ENCODE measurements at places on chromosomes 7 and 10.

DNA sequence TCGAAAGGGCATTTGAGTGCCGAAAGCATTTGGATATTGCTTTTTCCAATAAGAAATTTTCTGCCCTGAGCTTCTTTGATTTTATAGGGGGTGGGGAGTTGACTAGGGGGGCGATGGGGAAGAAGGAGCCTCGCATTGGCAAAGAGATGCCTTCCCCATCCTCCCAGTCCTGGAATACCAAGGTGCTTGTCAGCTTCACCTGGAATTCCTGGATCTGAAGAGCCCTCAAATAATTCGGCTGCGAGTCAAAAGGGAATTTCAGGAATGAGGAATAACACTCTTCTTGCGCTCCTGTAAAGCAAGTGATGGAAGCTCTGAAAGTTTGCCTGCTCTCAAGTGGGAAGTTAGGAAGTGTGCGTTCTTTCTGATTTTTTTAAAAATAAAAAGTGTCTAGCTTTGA lies 7.3 kb downstream of the NXPH1 start:
- DNase-seq = no peak

DNA sequence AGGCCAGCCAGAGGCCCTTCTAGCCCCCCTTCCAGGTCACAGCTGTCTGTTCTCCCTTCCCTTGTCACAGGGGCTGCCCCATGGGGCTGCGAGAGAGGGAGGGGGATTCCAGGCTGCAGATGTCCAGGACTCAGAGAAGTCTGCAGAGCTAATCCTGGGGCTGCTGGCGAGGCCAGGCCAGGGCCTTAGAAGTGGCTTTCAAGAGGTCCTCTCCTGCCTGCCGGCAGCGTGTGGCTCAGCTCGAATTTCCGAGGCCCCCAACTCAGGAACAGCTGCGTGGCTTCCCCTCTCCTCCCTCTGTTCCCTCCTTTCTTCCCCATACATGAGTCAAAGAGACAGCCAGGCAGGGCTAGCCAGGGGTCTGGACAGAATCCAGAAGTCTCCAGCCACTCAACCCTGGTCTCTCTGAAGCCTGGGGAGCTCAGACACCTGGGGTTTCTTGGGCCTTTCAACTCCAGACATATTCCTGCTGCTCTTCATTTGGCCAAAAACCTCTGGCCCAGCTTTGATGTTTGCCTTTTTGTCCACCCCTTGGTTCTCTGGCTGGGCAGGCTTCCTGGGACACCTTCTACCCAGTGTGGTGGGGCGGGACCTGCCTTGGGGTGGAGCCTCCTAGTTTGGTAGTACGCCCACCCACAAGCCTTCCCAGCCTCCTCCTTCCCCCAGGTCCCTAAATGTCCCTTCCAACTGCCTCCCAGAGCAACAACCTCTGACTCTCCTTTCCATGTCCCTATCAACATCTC lies 21.8 kb upstream of the EIF5AL1 start:
- no peak for DNase-seq

DNA sequence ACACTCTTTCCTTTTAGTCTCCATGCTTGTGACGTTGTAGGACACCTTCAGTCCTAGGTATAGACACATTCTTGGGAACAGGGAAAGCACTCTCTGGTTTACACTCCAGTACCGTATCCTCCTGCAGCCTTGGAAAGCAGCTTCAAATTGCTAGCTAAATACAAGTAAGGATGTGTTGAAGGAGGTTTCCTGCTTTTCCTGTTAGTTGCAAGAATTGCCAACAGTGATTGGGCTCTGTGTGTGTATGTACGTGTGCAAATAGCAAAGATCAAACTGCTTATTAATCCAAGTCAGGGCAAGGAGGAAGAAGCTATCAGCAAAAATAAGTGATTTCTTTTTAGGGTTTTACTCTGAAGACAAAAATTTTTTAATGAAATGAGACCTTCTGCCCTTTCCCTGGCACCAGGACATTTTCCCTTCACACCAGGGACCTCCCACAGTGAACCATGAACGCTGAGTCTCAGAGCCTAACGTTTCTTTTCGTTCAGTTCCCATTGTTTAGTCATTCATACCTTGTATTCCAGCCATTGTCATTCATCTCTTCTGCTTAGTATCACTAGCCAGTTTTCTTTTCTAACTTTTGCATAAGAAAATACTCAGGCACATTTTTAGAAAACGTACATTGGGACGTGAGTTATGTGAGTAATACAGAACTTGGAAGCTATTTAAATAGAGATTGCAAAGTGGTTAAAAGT lies 36.9 kb upstream of the AUTS2 start:
- no peak for DNase-seq

- DNase-seq = no peak
These were observed 17.0 kb upstream of the INSIG1 start for GRCh38 chr7:155280446-155281397.

DNA sequence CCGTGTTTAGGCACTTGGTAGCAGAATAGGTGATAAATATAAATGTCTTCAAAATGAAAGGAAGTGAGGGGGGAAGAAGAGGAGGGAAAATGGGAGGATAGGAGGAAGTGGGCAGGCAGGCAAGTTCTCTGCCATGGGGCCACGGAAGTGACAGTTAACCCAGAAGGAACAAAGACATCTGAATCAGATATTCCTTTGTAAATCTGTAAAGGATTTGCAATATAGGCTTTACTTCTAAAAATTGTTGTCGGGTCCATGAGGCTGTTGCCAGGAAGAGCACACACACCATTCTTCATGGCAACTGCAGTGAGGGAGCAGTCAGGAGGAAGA lies 23.7 kb upstream of the RASSF4 start:
- no peak for DNase-seq

GRCh38 chr7:90337106-90337505 lies 9.4 kb upstream of the GTPBP10 start:
- no peak for DNase-seq

GRCh38 chr7:106064316-106064715 lies 47.8 kb downstream of the SYPL1 start:
- no peak for DNase-seq

DNA sequence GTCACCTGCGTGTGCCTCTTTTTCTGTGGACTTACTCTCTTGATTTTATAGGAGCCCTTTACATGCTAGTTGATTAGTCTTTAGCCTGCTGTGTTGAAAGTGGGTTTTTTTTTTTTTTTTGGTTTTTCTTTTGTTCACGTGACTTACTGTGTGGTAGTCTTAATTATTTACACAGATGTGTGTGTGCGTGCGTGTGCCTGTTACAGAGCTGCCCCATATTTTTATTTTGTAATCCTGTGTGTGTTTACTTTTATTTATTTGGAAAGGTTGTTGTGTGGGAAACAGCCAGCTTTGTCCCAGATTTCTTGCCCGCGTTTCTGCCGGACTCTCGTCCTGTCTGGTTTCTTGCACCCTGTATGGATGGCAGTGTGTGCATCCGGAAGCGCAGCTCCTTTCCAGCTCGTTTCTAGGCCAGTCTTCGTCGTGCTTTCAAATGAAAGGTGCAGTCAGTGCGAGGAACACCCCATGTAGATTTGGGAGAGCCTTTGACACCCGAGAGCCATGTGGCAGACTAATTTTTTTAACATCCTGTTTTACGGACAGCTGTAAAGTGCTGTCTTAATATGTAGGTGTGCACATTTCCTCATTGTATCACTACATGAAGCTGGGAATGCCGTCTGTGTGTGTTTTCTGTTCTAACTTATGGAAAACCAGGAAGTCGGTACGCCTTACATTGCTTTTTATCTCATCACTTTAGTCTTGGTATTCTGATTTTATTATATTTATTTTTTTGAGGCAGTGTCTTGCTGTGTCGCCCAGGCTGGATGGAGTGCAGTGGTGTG lies 55.6 kb downstream of the DNAJB6 start:
- no peak for DNase-seq

DNA sequence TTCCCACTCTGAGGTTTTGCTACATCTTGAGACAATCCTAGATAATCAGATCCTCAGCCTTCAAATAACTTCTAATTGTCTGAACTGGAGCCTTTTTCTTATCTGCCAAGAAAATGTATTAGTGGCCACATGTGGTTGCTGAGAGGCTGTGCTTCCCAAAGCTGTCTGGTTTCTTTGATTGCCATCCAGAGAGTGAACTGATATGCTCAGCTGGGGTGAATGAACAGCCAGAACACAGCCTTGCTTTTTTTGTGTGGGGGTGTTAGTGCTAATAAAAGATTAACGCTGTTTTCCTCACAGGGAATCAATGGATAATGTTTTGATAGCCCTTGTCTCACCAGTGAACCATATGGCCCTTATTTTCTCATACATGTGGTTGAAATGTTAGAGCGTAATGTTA lies 66.9 kb downstream of the BBS9 start:
- DNase-seq = no peak

DNA sequence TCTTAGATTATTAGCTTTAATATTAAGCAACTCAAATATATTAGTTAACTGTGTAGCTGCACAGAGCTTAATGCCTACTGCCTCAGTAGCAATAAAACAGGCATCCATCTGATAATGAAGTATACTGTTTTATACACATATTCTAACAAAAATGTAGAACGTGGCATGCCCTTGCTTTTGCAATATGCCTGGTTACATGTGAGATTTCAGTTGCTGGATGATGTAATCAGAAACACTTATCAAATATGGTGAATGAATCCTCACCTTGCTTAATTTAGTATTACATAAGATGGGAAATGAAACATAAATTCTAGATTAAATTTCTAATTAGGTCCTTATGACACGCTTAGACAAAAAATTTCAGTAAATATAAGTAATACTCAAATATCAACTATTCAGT lies 8.0 kb downstream of the DNAJC1 start:
- DNase-seq = no peak

- DNase-seq = no peak
These were observed 373.1 kb downstream of the THSD7A start for GRCh38 chr7:11458736-11459483.

GRCh38 chr7:47264021-47264651 lies 317.8 kb downstream of the TNS3 start:
- DNase-seq = no peak

- DNase-seq = peak; percentile 16
These were observed 832 bp upstream of the TIAL1 start for GRCh38 chr10:119597405-119598186.

Measured in MM.1S (cell line).